ENCODE measurements at places on chromosomes 16 and 17.

DNA sequence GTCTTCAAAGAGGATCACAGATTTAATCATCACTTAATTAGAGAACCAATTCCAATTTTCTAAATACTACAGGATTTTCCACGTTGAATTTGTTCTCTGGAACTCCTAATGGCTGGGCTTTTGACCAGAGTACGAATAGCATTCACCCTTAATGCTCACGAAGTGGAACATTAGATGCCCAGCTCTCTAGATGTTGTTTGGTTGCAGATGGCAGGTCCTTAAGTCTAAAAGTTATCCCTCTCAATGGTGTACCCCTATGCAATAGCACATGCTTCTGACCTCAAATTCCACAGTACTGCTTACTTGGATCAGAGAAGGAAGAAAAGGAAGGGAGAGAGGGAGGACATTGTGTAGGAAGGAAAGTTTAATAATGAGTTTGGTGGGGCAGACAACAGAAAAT, 8.6 kb upstream of the NACA2 start:
- no peak for DNase-seq

- no peak for DNase-seq
Observed at GRCh38 chr17:73698966-73699365, 54.7 kb upstream of the SDK2 start.

DNA sequence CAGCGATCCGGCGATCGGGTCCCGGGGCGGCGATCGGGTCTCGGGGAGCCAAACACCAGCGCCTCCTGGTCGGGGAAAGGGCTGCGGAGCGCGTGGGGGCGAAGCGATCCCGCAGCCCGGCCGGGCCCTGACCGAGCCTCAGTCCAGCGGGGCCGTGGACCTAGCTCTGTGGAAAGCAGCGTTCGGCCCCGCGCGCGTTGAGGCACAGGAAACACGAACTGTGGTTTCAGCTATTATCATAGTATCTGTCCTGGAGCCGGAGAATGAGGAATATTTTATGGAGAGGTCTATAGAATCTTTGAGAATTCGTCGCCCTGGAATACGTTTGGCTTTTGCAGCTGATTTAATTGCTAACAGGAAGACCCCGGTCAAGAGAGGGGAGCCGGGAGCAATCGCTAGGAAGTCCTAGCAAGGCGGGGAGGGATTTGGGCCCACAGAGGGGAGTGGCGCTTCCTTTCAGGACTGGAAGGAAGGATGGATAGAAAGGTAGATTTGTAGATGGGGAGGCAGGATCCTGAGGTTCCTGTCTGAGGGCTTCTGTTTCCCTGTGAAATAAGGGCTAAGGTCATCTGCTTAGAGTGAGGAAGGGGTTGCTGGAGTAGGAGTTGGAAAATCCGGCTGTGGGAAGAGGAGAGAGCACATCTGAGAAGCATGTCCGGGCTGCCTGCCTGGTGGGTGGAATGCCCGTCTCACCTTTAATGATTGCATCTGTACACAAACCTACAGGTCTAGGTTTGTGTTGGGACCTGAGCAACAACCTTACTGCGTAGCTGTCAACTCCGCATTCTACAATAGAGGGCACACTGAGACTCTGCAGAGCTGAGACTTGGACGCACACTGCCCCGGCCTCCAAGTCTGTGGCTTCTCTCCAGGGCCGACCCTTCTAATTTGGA, 770 bp downstream of the CCNF start:
- DNase-seq, result peak; percentile 52

- DNase-seq, result no peak
Observed at GRCh38 chr17:14312522-14312921, 11.6 kb downstream of the HS3ST3B1 start.

GRCh38 chr16:53576210-53576609, 73.2 kb upstream of the AKTIP start:
- DNase-seq, result no peak

DNA sequence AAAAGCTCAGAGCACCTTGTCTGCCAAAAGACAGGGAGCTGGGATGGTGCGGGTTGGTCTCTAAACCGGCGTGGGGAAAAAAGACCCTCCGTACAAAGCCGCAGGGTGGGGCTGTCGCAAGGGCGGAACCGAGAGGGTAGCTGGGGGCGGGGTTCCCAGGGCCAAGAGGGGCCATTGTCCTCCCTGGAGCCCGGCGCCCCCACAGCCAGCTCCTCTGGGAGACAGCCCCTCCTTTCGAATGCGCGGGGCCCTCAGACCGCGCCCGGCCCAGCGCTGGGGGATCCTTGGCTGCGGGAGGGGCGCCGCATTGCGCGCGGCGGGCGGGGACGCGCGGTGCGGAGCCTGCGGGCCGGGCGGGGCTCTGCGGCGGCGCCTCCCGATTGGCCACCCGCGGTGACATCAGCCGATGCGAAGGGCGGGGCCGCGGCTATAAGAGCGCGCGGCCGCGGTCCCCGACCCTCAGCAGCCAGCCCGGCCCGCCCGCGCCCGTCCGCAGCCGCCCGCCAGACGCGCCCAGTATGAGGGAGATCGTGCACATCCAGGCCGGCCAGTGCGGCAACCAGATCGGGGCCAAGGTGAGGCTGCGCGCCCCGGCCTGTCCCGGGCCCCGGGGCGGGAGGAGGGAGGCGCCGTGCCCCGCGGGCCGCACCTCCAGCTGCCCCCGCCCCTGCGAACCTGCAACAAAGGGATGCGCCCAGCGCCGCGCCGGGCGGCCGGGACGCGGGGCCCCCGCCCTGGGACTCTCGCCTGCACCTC, at the start of gene TUBB3:
TUBB3 (plus strand) TSS at position 459 of the 756 bp plus-strand sequence; CDS start at position 519, 60 bp downstream.
- peak; percentile 95 for DNase-seq

- DNase-seq, result no peak
Observed at GRCh38 chr17:4241535-4241934, 22.2 kb downstream of the ANKFY1 start.

- DNase-seq, result no peak
Observed at GRCh38 chr16:7849841-7850240, 517.2 kb downstream of the RBFOX1 start.

- DNase-seq, result no peak
Observed at GRCh38 chr17:57750109-57750871, 5.2 kb upstream of the CCDC182 start.

DNA sequence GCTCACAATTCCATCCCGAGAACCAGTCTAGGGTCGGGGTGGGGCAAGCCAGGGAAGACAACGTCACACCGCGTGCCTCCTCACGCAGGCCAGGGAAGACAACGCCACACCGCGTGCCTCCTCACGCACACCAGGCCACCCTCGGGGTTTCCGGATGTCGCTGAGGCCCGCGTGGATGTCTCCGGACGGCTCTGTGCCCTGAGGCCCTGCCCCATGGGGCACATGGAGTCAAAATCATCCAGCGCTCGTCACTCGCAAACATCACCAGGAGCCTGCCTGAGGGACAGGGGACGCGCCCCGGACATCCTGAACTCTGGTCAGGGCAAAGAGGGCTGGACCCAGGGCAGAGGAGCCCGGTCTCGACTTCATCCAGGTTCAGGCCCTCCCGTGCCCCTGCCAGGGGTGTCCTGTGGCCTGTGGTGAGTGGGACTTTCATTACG, 3.7 kb downstream of the TMEM204 start:
- DNase-seq, result no peak

DNA sequence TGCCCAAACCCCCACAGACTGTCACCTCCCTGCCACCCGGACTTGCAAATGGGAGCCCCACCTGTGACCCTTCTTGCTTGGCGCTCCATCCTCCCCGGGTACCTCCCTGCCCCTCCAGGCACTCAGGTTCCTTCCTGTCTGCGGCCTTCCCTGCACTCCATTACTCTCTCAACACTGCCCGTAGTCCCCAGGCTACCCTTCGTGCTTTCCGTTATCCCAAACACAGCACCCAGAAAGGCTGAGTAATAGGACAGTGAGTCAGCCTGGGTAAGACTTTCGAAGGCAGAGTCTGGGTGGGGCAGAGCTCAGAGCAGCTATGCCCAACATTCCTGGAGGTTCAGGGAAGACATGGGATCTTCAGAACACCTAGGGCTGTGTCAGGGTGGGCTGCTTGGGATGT, 16.6 kb upstream of the C16orf74 start:
- no peak for DNase-seq

- peak; percentile 87 for DNase-seq
Observed at GRCh38 chr16:89700649-89701424, 668 bp downstream of the SPATA2L start.

GRCh38 chr17:79490530-79490929, 120.3 kb downstream of the RBFOX3 start:
- no peak for DNase-seq

GRCh38 chr16:76963614-76964315, 227.2 kb upstream of the MON1B start:
- no peak for DNase-seq

DNA sequence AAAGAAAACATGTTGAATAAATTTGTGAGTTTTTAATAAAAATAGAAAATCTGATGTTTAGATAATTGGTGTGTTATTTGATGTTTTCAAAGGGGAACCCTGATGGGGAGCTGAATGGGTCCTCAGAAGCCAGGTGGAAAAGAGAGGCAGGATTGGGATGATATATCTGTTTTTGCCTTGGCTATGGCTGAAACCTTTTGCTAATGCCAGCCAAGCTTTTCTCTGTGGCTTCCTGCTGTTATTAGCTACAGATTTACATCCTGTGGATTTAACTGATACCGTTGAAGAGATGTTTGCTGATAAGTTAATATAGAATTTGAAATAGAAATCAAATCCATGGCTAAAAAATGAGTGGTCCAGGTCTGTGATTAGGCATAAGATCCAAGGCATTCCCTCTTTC, 4.2 kb upstream of the AATF start:
- no peak for DNase-seq

- peak; percentile 85 for DNase-seq
Observed at GRCh38 chr16:62665269-62665668, 629.0 kb upstream of the CDH8 start.

DNA sequence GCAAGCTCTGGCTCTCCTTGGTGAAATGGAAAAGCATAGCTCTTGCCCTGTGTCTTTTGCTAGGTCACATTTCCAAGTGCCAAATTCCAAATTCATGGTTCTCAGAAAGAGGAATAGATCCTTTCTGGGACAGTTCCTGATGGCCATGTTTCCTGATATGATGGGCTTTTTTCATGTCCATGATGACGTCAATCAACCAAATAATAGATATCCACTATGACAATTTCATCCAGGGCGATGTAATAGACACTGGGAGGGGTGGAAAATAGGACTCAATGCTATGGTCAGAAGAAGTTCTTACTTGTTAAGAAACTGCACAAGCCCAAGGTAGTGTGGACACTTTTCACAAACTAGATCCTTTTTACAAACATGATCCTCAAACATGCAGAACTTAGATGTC, 549 bp upstream of the KRT33A start:
- DNase-seq, result no peak

DNA sequence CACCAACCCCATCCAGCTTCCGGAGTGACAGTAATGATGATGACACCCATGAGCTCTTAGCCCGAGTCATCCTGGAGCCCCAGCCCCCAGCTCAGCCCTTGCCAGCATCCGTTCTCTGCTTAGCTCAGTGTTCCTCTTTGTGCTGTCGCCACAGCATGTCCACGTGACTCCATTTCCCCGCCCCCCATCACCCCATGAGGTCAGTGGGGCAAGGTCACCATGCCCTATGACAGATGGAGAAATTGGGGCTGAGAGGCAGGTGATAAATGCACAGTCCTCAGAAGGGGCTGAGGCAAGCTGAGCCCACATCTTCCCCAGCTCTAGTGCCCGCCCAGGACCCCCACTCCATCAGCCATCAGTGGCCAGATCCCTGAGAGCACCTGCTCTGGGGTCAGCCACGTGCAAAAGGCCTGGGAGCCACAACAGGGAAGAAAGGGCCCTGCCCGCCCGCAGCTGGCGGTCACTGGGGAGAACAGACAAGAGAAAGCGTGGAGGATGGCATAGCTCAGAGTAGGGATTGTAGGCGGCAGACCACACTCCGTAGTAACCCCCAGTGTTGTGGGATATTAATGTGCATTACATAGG, 17.1 kb downstream of the ITGB4 start:
- DNase-seq, result no peak

- DNase-seq, result no peak
Observed at GRCh38 chr17:31093866-31094599, 744 bp upstream of the NF1 start.

DNA sequence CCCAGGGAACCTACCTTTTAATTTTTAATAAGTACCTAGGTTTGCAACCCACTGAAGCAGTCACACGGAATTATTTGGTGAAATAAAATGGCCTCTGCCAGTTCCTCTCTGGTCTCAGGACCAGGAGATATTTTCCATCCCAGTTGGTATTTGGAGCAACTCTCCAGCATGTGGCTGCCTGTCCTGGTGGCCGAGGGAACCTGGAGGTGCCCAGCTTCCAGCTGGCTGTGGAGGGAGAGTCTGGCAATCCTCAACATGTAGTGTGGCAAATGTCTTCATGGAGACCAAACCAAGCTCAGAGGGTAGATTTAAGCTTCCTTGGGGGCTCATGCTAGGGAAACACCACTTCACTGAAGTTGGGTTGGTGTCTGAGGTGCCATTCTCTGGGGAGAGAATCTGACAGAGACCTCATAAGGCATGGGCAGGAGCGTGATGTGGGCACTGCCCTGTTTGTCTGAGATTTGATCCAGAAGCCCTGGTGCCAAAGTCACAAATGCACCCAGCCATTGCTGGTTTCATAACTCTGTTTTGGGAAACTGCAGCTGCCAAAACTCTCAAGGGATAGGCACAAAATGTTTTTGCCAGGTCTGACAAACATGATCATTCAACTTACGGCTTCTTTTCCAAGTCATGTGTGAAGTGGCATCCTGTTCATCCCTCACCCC, 2.8 kb downstream of the MT1X start:
- no peak for DNase-seq

DNA sequence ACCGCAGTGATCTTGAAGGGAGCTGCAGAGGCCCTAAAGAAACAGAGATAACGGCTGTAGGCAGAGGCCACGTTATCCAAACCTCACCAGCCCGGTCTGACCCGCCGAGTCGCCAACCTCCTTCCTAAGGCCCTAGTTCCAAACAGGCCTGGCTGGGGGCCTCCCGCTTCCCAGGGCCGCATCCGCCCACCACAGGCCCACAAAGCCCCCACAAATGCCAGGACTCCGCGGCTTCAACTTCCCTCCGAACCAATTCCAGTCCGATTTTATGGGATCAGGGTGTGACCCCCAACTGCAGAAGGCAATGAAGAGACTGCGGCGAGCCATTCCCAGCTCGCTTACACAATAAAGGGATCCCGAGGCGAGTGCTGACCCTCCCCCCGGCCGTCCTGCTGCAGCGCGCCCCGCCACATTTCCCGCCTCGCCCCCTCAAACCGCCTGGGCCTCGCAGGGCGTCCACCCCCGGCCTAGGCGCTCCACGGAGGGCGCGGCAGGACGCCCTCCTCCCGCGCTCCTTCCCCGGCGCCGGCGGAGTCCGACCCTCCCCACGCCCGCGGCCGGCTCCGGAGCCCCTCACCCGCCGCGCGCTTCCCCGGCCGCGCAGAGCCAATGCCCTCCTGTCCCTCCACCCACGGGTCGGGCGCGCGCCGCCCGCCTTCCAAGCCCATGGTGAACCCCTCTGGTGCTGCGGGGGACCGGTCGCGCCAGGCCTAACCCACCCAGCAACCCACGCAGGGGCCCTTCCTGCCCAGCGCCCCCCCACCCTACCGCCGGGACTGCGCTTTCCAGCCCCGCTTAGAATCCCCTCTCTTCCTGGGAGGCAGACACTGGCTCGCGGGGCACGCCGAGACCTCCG, 926 bp downstream of the MYH10 start:
- peak; percentile 67 for DNase-seq

- DNase-seq, result no peak
Observed at GRCh38 chr16:2896480-2897010, 13.5 kb downstream of the FLYWCH2 start.

Data from neural progenitor cell (in vitro differentiated cells).